ENCODE measurements at places on chromosomes 2 and 18.

- no peak for DNase-seq
Measured at GRCh38 chr2:101678379-101678778, 19.1 kb upstream of the MAP4K4 start.

DNA sequence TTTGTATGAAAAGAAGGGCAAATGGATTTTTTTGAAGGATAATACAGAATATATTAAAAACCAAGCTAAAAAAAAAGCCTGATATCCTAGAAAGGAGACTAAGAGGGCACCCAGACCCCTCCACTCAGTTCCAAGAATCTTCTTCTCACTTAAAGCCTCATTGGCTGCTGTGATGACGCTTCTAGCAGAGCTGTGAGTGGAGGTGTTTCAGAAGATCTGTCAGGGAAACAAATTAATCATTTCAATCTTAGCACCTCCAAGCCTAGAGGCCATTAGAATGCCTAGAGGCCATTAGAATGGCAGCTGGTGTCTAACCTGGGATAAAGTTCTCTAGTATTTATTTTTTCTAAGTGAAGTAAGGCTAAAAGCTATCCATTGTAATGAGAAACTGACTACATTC is 164.2 kb upstream of the TMEM200C start:
- no peak for DNase-seq

- no peak for DNase-seq
Measured at GRCh38 chr2:173970516-173970924, 5.3 kb upstream of the SP3 start.

DNA sequence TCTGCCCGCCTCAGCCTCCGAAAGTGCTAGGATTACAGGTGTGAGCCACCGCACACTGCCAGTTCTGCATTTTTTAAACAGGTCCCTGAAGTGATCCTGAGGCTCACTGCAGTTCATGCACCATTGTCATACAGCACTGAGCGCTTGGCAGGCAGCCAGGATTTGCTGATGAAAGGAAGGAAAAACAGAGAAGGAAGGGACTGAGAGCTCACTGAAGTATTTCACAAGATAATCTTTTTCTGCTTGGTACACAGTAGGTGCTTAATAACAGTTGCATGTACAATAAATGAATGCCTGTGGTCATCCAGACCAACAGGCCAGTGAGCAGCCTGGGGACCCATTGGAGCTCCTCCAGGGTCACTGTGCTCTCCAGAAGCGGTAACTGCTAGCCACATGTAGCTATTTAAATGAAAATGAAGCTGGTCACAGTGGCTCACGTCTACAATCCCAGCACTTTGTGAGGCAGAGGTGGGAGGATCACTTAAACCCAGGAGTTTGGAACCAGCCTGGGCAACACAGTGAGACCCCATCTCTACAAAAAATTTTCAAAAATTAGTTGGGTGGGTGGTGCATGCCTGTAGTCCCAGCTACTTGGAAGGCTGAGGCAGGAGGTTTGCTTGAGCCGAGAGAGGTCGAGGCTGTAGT is 33.1 kb upstream of the SMAD7 start:
- no peak for DNase-seq

- no peak for DNase-seq
Measured at GRCh38 chr2:168255866-168256265, 8.5 kb upstream of the STK39 start.

DNA sequence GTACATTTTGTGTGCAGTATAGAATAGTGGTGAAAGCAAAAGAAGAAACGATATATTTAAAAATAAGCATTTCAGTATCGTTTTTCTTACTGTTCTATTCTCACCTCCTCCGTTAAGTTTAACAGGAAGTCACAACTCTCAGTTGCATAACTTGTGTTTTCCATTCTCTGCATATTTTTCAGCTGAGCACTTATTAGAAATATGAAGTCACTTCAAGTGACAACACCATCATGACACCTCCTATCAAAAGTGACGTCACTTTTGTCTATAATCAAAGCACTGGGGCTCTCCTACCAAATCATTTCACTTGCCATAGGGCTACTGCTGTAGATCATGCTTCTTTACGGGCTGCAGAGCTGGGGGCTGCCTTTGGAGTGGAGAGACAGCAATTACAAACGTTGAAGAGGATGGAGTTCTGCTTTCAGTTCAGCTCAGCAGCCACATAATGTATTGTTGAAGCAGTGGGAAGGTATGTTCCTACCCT is 36.3 kb downstream of the STAT4 start:
- peak; percentile 43 for DNase-seq

DNA sequence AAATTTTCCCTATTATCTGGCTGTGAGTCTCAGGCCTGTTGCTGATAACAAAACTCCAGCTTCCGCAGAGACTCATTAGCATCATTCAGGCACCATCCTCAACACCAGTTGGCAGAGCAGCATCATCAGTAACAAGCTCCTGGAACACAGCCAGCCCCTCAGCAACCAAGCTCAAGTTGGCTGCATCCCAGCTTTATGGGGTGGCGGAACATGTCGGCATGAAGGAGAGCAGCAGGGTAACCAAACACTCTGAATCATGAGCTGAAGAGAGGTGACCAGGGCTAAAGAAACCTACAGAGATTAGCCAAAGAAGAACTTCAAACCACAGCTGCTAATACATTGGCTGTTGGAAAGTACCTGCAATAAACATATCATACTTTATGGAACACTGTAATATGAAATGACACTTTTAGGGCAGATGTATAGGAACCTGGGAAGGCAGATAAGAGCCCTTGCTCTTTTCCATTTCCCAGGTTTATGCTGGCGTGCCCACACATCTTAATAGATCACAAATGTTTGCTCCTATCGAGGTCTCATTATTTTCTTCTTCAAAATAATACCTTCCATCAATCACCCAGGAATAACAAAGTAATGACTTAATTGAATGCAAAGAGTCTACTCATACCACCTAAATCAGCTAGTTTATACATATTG is 63.8 kb downstream of the PDE11A start:
- peak; percentile 56 for DNase-seq

DNA sequence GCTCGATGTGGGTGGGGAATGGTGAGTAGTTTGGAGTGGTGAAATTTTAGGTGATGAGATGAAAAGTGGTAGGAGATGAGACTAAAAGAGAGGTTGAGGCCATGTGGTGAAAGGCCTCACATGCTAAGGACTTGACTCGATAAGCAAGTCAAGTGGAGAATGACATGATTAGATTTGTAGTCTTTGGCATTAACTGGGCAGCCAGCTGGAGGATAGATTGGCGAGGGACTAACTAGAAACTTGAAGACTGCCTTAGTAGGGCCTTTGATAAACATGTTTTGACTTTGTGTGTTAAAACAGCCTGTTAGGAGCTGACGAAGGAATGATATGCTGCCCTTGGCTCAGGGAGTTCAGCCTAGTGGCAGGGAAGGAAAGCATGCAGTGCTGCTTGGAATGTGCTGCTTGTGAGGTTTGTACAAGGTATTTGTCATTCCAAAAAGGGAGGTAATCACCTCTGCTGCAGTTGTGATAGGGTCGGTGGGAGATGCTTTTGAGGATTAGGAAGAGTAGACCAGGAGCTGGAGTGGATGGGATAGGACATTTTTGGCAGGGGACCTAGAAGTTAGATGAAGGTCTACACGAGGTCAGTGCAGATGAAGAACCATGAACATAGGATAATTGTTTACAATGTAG is 22.0 kb downstream of the PHLPP1 start:
- no peak for DNase-seq

DNA sequence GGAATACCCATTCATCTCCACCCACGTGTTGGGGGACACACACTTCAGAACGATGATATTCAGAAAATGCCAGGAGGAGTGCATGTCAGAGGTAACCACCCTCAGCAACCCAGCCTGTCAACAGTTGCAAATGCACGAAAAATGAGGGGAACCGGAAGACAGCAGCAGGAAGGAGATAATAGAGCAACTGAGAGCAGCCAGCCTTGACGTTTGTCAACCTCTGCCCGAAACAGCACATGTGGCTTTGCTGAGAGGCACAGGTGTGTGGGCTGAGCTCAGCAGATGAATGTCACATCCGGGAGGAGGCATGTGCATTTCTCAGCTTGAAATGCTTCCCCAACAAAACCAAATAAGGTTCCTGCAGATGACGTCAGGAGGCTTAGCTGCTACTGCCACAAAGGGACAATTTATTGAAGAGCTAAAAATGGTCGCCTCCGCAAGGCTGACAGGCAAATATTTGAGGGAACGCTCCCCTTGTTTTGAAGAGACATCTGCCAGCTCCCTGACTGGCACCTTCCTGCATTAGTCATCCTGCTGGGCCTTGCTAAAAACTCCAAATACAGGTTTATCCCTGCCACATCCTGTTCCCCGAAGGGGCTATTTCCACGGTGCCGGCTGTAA is 419.0 kb downstream of the NBAS start:
- peak; percentile 55 for DNase-seq

GRCh38 chr2:66364495-66365333 is 70.2 kb upstream of the MEIS1 start:
- no peak for DNase-seq

- peak; percentile 28 for DNase-seq
Measured at GRCh38 chr2:73253901-73254300, 19.8 kb downstream of the CCT7 start.

DNA sequence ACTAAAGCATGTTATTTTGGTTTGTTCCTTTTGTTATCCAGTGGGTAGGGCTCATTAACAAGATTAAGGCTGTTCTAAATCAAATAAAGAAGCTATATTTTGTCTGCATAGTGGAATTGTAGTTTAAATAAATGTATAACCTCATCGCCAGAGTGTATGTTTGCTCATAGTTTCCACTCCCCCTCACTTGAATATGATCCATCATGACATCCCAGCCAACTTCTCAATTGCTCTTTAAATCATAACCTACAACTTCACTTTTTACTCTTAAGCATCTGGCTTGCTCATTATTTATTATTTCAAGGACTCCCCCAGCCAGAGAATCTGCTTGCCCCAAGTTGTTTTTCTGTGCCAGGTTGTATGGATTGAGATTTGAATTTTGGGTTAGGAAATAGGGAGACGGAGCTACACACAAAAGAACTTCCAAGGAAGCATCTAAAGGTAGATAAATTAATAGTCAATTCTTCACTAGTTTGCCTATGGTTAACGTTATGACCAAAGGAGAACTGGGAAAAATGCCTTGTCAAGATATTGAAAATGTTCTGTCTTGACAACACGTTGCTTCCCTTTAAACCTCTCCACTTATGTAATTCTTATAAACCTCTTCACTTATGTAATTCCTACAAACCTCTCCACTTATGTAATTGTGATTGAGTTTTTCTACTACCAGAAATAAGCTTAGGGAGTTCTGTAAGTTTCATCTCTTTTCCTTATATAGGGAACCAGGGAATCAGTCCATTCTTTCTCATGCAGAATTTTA is 55.4 kb upstream of the UPP2 start:
- no peak for DNase-seq

DNA sequence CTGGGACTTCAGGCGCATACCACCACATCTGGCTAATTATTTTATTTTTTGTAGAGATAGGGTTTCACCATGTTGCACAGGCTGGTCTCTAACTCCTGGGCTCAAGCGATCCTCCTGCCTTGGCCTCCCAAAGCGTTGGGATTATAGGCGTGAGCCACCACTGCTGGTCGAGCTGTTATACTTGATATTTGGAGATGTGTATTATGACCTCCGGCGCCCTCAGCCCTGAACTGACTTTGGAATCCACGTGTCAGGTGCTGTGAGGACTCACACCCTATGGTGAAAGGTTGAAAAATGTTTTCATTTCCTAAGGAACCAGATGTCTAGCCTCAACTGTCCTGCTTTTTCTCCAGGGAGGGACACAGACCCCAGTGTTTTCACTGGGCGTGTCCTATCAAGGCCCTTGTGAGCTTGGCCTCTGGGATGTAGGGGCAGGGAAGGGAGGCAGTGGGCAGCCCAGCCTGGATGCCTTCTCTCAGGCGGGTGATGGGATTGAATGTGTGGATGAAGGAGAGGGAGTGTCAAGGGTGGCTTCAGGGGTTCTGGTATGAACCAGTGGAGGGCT is 56.4 kb upstream of the HAAO start:
- DNase-seq, result no peak

GRCh38 chr2:75403991-75404428 is 156.7 kb downstream of the EVA1A start:
- DNase-seq, result peak; percentile 62

- no peak for DNase-seq
Measured at GRCh38 chr18:48472610-48473009, 63.4 kb upstream of the ZBTB7C start.

- DNase-seq, result no peak
Measured at GRCh38 chr18:22318745-22319407, 98.8 kb downstream of the CTAGE1 start.

DNA sequence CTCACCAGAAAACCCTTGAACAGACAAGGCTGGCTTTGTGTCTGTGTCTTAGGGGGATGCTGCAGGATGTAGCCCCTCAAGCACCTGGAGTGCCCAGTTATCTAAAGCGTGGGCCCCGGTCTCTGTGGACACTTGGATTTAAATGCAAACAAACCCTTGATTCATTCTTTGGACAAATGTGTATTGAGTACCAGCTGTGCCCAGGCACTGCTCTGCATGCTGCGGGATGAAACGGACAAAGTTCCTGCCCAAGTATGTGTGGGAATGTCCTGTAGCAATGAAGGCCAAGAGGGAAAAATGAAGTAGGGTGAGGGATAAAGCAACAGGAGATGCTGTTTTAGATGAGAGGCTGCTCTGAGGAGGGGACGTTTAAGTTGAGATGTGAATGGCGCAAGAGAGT is 53.9 kb downstream of the BOLA3 start:
- no peak for DNase-seq

DNA sequence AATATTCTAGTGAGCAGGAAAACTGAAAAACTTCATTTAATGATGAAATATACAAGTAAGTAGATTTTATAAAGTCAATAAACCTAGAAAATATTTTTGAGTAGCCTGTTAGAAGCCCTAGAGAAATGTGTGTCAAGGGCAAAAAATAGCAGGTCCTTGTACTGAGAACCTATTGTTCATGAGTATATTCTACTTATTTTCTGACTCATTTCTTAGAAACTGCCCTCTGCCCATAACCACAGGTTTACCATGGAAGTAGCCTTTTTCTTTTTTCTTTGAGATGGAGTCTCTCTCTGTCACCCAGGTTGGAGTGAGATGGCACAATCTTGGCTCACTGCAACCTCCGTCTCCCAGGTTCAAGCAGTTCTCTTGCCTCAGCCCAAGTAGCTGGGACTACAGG is 19.4 kb upstream of the SELENOI start:
- no peak for DNase-seq

- DNase-seq, result no peak
Measured at GRCh38 chr2:176521878-176522670, 252.8 kb downstream of the MTX2 start.

- no peak for DNase-seq
Measured at GRCh38 chr2:165522719-165523118, 53.2 kb downstream of the CSRNP3 start.

- peak; percentile 85 for DNase-seq
Measured at GRCh38 chr18:29157057-29157780, 980.3 kb upstream of the CDH2 start.

DNA sequence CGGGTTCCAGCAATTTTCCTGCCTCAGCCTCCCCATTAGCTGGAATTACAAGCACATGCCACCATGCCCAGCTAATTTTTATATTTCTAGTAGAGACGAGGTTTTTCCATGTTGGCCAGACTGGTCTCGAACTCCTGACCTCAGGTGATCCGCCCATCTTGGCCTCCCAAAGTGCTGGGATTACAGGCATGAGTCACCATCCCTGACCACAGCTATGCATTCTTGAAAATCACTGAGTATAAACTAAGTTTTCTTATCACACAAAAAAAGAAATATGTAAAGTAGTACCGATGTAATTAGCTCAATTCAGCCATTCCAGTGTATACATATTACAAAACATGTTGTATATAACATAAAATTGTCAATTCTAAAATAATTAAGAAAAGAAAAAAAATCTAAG is 232.7 kb downstream of the MBD2 start:
- DNase-seq, result no peak

GRCh38 chr2:28801726-28802125 is 8.9 kb upstream of the SPDYA start:
- DNase-seq, result peak; percentile 73
